ENCODE measurements at places on chromosomes 4 and X.

DNA sequence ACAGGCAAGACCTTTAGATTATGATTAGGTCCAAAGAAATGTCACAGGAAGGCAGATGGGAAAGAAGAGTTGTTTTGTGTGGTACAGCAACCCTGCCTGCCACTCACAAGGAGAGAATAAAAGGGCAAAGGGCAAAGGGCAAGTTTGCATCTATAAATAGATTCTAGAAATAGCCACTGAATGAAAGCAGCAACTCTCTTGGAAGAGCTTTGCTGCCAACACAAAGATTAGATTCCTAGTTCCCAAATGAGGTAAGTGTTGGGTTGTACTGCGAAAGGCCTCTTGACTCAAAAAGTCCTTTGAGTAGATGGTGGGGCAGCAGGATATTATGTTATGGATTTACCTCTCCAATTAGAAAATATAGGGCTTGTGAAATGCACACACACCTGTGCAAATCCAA, 61.2 kb downstream of the MOSPD2 start:
- no peak for DNase-seq

GRCh38 chr4:2360396-2360730, 58.1 kb downstream of the ZFYVE28 start:
- DNase-seq: no peak

DNA sequence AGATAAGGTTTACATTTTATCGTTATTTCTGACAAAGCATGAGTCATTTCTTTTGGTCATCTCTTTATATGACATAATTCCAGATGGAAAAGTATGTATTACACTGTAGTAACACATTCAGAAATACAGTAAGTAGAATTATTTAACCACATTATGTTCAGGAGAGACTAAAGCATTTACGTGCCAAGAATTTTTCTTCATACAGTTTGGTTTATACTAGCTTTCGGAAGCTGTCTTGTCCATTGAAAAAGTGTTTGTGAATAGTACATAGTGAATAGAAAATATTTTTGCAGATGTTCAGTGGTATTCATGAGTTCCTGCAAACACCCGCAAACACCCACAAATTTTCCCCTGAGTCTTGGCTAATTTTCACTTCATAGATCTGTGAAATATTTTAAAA, 1033.0 kb upstream of the INTU start:
- DNase-seq: no peak

GRCh38 chrX:101370888-101371504, 15.0 kb downstream of the BTK start:
- DNase-seq: no peak

GRCh38 chr4:56626963-56627362, 54.1 kb downstream of the HOPX start:
- DNase-seq: no peak

DNA sequence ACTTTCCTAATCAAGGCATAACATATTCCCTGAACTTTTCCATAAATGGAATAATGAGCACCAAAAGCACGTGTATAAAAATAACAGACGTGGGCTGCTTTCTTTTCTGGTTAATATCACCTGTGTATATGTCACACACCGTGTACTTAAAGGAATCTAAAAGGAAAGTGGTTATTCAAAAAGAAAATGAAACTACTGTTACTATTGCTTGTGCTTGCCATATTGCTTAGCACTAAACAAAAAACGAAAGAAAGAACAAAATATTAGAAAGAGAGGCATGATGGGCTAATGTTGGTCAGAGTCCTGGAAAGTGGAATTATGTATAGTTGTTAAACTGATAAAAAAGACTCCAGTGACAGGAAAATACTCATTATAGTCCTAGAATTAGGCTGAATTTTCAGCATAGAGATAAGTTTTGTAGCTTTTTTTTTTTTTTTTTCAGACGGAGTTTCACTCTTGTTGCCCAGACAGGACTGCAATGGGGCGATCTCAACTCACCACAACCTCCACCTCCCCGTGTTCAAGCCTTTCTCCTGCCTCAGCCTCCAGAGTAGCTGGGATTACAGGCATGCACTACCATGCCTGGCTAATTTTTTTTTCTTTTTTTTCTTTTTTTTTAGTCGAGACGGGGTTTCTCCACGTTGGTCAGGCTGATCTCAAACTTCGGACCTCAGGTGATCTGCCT, 123.2 kb downstream of the PABPC4L start:
- DNase-seq: no peak

DNA sequence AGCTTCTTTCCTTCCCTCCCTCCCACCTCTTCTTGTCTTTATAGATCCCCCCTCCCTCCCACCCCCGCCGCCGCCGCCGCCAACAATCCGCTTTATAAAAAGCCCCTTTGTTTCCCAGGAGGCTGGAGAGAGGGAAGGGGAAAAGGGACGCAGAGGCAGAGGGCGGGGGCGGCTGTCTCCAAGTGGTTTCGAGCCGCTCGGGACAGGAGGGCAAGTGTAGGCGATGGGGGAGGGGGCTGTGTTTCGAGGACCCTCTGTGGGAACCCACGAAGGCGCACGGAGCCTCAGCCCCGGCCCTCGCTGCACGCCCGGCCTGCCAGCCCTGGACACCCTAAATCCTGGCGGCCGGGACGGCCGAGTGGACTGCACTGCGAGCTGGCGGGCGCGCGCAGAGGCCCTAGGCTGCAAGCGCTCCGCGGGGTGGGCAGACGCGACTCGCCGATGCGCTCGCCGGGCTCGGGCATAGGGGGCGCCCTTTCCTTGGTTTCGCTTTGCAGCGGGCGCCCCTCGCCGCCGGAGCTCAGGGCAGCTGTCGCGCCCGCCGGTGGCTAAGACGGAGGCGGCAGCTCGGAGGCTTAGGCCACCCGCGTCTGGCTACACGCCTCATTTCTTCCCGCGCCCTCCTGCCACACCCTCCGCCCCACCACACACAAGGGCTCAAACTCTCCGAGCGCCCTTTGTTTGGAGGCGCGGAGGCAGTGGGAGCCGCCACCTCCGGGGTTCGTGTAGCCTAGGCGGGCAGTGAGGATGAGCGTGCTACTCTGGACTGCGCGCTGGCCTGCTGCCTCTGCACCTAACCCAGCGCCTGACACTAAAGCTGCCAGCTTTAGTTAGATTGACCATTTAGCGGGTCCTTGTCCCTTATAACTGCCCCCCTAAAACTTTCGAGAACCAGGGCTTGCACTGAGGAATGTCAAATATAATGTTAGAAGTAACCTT, 2.2 kb downstream of the MAMLD1 start:
- no peak for DNase-seq

DNA sequence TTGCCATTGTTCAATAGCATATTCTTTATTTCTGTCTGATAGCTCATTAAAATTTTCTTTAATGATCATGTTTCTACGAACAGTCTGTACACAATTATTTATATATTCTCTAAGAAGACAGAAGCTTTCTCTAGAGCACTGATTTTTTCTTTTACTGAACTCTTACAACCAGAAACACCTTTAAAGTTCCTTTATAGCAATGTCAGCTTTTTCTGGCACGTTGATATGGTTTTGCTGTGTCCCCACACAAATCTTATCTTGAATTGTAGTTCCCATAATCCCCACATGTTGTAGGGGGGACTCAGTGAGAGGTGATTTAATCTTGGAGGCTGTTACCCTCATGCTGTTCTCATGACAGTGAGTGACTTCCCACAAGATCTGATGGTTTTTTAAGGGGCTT, 299.4 kb downstream of the PPARGC1A start:
- DNase-seq: no peak

DNA sequence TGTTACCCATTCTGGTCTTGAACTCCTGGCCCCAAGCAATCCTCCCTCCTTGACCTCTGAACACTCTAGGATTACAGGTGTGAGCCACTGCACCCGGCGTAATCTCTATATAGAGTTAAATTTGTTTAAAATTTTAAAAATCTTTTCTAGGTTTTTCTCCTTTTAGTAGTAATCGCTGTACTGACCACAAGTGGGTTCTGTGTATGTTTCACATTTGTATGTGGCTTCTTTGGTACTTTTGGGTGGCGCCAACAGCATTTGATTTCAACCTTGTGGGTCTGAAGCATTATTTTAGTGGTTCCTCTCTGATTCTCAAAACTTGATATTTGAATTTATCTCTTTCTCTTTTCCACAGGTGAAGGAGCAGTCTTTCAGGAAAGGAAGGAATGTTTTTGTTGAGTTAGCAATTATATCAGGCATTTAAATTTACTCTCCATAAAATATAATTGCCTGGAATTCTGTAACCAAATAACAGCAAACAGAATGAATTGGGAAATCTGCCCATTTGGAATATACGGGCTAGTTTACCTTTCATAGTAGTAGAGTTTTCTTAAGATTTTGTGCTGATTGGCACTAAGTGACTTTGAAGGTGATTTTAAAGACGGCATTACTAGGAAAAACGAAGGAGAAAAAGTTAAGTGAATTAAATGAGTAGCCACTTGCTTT, 29.5 kb downstream of the ARHGAP10 start:
- DNase-seq: no peak

- DNase-seq: no peak
Observed at GRCh38 chr4:128980816-128981326, 112.5 kb downstream of the SCLT1 start.

DNA sequence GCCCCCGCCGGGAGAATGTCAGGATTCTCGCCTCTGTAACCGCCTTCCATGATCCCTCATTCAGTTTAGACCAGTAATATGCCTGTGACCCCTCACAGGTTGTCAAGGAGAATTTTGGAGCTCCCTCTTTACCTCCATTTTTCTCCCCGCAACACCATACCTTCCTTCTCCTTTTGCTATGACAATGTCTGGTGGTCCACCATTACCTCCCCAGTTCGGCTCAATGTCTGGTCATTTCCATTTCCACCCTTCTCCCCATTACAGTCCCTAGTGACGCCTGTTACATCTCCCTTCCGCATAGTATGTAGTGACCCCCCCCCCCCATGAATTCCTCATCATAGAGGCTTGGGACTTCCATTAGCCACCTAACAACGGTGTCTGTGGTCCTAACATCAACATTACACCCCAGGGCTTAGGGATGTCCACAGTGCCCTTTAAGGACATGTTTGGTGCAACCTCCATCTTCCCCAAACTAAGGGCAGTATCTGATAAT, 700 bp downstream of the ARAF start:
- no peak for DNase-seq

- no peak for DNase-seq
Observed at GRCh38 chr4:8544741-8545438, 35.3 kb upstream of the GPR78 start.

- DNase-seq: no peak
Observed at GRCh38 chr4:35757836-35758235, 486.5 kb downstream of the ARAP2 start.

GRCh38 chrX:153551135-153551534, 33.7 kb downstream of the ATP2B3 start:
- no peak for DNase-seq

GRCh38 chr4:3344104-3344503, 51.3 kb downstream of the RGS12 start:
- no peak for DNase-seq

DNA sequence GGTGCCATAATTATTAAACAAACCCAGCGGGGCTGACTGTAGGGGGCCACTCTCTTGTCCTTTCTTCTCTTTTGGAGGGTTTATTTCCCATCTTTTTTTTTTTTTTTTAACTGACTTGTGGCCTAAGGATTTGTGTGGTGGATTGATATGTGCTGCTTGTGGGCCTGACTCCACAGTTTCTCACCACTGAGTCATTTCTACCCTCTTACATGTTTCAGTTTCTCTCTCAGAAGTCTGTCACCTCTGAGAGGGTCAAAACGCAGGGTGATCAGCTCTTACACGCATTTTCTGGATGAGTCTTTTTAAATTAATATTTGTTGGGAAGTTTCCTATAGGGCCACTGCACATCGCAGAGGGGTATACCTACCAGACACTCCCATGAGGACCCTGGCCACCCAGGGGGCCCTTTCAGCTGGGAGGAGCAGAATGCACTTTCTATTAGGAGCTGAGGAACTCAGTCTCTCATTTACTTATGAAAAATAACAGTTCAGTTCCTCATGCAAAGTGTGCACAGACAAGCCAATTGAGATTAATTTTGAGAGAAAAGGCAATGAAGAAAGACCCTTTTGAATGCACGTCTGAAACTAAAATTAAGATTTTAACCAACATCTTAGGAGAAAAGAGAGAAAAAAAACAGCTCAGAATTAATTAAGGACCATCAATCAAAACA, 407.9 kb downstream of the TECRL start:
- no peak for DNase-seq

DNA sequence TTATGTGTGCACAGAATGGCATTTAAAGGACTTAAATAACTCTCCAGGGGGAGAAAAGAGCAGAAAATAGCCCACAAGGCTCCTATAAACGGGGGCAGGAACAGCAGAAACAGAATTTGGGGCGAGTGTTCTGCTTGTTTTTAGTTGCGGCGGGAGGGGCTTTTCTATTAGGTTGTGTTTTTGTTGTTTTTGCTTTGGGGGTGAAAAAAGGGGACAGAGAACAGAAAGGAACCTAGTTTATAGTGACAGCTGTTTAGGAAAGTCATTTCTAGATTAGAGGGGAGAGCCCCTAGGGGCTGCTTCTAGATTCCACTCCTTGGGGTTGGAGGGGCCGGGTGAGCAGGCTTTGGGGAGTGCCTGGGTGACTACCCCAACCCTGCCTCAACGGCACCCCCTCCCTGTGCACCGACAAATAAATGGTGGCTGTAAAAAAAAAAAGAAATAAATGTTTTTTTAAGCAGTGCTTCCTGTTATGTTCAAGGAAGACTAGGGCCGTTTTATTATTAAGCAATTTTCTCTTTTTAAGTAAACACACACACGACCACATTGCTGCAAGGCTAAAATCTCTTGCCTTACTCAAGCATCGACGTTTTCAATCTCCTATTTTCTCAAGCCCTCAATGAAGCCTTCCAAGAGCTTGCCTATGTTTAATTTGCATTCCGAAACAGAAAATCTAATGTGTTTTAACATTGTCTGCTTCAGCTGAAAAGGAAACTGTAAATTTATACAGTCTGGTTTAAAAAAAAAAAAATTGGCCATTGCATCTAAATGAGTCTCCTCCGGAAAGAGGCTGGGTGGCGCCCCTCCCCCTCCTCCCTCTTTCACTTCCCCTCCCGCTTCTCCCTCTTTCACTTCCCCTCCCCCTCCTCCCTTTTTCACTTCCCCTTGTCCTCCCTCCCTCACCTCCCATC, 123.3 kb upstream of the TBL1X start:
- DNase-seq: no peak

DNA sequence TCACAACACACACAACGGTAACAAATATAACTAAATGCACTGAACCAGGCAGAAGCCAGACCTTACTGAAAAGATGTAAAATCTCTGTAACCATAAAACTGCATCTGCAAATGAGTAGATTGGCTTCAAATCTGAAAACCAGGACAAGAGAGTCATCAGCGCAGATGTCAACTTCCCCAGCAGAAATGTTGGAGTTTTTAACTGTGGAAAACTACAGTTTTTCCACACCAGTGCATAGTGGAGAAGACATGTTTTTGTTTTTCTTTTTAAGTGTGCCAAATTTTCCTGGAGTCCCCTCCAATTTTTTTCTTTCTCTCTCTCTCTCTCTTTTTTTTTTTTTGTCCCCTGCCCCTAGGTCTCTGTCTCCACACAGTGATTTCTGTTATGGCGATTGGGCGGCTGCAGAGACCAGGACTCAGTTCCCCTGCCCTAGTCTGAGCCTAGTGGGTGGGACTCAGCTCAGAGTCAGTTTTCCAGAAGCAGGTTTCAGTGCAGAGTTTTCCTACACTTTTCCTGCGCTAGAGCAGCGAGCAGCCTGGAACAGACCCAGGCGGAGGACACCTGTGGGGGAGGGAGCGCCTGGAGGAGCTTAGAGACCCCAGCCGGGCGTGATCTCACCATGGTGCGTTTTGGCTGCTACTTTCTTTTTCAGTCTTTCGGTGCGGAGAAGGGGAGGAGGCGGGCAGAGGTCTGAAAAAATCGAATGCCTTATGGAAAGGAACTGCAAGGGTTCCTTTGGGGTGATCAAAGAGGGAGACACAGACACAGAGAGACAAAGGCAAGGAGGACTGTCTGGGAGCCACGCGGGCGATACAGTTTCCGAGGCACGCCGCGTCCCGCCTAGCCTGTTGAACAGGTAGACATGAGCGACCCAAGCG, at the start of gene GUCY1A1:
Gene GUCY1A1 (plus strand): TSS at position 505 of the 878 bp plus-strand sequence. CDS start 30,020 bp downstream, outside the sequence.
- DNase-seq: peak; percentile 66

GRCh38 chr4:117385526-117385925, 300.1 kb upstream of the TRAM1L1 start:
- DNase-seq: no peak
